ENCODE measurements at places on chromosomes 12 and 14.

DNA sequence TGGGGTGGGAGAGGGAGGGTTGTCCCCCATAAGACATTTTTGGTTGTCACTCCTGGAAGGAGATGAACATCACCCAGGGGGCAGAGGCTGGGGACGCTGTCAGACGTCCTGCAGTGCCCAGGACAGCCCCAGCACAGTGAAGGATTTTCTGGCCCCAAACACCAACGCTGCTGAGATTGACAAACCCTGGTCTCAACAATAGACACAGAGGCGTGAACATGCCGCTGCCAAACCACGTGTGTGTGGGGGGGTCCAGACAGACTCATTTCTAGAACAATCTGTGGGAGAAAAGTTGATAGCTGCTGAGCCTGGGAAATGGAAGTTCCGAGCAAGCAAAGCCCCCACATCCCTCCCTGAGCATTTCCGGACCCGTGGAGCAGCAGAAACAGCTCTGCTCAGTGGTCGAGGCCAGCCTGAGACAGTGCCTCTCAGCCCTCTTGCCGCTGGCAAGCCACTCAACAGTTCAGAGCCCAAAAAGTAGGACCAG, 43.8 kb upstream of the CLMN start:
- no peak for DNase-seq

DNA sequence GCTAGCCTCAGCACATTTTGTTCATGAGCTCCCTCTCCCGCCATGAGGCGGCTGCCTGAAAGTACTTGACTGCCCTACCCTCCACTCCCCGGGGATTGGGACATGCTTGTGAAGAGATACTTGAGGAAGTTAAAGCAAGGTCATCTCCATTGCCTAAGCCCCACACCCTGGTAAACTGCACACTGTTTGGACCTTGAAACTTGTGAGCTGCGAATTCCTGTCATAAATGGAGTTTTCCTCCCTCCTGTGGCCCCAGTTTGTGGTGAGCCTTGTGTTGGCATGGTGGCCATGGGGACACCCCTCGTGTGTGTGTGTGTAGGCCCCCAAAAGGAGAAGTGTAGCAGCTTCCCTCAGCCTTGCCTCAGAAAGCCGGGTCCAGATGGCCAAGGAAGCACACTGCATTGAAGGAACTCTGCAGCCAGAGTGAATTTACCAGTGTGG, 395.5 kb downstream of the ZFP36L1 start:
- no peak for DNase-seq

DNA sequence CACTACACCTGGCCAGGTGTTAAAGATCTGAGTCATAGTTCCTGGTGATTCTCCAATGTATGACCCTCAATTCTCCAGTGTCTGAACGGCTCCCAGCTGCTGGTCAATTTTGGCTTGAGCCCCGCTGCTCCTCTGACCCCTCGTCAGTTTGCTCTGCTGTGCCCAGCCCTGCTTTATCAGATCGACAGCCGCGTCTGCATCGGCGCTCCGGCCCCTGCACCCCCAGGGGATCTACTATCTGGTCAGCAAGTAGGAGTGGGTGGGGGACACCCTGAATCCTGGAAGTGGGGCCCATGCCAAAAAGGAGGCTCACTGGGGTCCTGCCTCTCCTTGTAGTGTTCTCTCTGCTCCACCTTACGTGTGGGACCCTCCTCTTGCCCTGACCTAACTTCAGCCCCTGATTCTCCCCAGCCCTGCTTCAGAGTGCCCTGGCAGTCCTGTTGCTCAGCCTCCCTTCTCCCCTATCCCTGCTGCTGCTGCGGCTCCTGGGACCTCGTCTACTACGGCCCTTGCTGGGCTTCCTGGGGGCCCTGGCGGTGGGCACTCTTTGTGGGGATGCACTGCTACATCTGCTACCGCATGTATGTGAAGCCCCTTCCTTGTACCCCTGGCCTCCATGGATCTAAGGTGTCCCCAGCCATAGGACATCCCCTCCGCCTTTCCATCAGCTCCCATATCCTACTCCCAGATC, 5.0 kb downstream of the SLC39A5 start:
- no peak for DNase-seq

- no peak for DNase-seq
Measured at GRCh38 chr14:98006008-98006407, 1208.8 kb downstream of the VRK1 start.

GRCh38 chr12:94560431-94561221, 89.7 kb downstream of the TMCC3 start:
- peak; percentile 67 for DNase-seq

DNA sequence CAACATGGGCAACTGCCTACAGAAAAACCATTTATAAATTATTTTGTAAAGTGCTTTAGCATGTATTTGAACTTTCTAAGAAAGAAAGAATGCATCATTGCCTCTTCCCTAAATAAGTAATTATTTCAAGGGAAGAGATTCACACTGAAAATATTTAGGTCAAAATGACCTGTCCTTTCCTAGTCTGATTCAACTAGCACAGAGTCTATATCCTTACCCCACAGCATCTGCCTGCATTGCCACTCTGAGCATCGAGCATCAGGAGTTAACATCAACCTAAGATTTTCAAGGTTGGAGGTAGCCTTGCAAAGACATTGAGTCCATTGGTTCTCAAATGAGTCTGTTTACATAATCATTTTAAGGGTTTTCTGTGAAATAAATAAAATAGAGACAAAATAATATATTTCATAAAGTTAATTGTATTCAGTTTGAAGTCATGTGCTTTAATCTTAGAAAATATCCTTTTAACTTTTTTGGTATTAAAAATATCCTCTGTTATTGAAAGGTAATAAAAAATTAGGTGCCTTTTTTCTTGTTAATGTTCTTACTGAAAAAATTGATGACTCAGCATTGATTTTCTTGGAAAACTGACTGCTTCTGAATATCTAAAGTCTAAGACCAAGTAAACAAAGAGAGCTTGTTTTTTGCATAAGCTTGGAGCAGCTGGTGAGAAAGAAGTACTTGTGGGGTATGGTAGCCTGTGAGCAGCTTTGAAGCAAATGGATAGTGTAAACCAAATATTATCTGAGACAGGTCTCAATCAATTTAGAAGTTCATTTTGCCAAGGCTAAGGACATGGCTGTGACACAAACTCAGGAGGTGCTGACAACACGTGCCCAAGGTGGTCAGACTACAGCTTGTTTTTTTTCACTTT, 269.0 kb upstream of the CLEC14A start:
- DNase-seq: no peak

DNA sequence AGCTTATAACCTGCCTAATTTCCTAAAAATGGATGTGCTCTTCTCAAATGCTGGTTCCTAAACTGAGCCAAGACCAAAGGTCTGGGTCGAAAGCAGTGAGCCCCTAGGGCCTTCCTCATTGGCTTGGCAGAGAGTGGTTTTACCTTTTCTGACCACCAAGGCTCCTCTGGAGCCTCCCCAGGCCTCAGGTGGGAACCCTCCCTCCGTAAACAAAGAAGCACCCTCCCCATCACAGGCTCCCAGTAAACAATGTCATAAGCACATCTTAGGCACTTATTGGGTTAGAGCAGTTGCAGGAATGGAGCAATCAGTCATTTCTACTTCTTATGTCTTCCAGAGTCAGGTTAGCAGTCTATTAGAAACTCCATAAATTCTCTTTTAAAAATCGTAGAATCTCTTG, 6.0 kb downstream of the CHPT1 start:
- no peak for DNase-seq

- no peak for DNase-seq
Measured at GRCh38 chr14:73710737-73711136, 3.4 kb downstream of the PNMA1 start.

DNA sequence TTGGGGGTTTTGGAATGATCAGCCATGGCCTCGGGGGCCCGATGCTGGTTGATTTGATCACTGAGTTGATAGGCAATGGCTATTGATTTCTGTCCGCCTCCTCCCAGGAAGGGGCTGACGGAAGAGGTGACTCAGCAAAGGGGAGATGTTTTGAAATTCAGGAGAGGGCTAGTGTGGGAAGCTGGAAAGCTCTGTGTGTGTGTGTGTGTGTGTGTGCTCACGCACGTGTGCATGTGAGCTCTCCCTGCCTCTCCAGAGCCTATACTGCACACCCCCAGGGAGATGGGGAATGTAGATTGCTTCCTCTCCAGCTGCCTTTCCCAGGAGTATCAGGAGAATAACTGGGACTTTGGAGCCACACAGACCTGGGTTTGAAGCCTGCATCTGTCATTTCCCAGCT, 184.9 kb upstream of the MYL2 start:
- DNase-seq: peak; percentile 1

DNA sequence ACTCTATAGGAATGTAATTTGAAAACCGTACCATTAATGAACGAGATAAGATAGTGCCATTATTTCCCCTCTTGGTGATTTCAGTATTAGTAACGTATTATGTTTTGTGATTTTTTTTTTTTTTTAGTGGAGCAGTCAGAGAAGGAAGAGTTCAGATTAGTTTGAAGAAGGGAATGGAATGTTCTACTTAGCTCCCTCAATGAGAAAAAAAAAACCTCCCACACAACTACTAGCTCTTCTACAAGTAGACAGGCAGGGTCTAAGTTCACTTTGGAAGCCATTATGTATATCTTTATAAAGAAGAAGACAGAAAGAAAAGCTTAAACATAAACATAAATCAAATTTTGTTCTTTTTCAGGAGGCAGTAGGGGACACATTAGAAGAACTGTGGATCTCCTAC, 27.3 kb downstream of the PNMA1 start:
- DNase-seq: no peak

DNA sequence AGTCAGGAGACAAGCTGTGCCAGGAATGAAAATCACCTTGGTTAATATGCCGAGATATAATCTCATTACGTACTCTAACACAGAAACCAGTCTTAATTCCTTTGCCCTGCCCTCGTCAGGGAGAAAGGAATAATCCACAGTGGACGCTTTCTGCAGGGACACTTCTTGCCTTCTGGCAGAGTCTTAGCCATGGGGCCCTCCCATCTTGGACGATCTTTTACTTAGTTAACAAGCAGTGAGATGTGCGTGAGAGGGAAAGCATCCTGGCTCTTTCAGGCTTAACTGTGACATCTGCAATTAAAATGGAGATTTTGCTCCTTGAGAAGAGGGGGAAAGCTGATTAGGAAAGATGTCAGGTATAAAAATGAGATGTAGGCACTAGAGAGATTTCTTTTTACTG, 246.4 kb downstream of the TMEM132C start:
- no peak for DNase-seq

- DNase-seq: no peak
Measured at GRCh38 chr12:124318278-124319020, 23.6 kb downstream of the RFLNA start.

DNA sequence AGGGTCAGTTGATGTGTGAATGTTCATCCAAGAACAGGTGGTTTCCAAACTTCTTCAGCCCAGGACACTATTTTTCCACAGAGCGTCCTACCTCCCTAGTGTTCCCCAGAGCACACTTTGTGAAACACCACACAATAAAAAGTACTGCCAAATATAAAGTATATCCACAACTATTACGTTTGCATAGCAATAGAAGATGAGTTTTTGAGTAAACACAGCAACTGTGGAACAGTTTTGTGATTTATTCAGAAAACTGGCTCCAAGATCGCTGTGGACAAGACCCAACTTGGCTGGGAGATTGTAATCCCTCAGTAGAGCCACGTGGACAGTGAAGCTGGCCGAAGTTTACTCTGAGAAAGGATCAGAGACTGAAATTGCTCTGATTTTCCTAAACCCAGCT, 14.5 kb upstream of the MAP1LC3B2 start:
- DNase-seq: peak; percentile 34

DNA sequence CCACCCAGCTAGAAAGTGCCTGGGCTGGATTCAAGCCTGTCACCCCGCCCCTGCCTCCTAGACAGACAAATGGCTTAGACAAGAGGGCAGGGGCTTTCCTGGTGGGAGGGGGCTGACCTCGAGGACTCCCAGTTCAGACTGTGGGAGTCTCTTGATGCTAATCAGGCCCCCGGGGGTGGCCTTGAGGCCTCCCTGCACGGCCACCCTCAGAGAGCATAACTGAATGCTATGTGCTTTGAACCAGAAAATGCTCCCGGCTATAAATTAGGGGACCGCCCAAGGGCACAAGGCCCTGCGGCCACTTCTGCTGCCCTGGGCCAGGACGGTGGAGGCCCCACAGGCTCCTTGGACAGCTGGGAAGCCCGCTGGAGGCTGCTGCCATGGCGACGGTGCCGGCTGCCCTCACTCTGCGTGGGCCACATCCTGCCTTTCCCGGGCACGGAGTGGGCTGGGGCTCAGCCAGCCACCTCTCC, 111.0 kb upstream of the NCOR2 start:
- DNase-seq: no peak

GRCh38 chr12:18907728-18908127, 169.8 kb downstream of the CAPZA3 start:
- peak; percentile 46 for DNase-seq

Data from fibroblast of mammary gland (primary cell).